Activated T-helper 1 cell treated with anti-CD3 and anti-CD28 coated beads, Interleukin-12 subunit alpha, Interleukin-12 subunit beta, Interleukin-2, Interleukin-4 antibody, amounts not matched to agents 30 ng/mL and 10 ng/mL and 1 ng/mL, durations not matched to agents 14 hours and 24 hours and 36 hours (primary cell): ENCODE measurements at places on chromosomes 4 and X. TPM values are rescaled to one million over a fixed set of nuclear protein-coding genes. Genes with fewer than 3 reads are reported as not detected.

GRCh38 chr4:140212646-140213045 is 58.7 kb upstream of the MAML3 start:
- no peak for DNase-seq

GRCh38 chrX:17616936-17617335 is 120.4 kb upstream of the SCML1 start:
- DNase-seq = no peak

PABPC1L2A gene
- total RNA-seq = not detected in 2 replicates

PABPC5 gene
- not detected in 2 replicates for total RNA-seq

DNA sequence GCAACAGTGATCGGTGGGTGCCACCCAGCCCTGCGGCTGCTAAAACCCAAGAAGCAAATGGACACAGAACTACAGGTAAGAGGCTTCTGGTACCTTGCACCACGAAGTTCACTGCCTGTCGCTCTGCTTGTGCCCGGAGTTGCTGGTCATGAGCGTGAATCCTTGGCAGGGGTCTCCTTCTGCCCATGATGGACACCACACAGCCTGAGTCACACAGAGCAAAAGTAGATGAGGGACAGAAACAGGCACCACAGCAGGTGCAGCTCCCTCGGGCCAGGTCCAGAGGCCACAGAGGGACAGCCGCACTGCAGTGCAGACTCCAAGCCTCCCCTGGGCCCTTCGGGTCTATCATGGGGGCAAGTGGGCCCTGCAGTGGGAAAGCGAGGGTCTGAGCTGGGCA is 22.4 kb downstream of the NAT8L start:
- DNase-seq = no peak

ASB5 gene
- not detected in 2 replicates for total RNA-seq

DNA sequence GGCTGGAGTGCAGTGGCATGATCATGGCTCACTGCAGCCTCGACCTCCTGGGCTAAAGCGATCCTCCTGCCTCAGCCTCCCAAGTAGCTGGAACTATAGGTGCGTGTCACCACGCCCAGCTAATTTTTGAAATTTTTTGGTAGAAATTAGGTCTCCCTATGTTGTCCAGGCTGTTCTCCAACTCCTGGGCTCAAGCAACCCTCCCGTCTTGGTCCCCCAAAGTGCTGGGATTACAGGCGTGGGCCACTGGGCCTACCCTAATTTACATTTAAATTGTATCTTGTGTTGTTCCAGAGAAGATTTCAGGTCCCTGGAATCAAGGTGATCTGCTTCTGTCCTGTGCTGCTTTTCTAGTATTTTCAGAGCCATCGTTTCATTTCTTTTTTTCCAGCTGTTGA is 1.2 kb upstream of the LRPAP1 start:
- no peak for DNase-seq

- DNase-seq = no peak
Measured at GRCh38 chr4:41572956-41573355, 35.0 kb downstream of the LIMCH1 start.

DNA sequence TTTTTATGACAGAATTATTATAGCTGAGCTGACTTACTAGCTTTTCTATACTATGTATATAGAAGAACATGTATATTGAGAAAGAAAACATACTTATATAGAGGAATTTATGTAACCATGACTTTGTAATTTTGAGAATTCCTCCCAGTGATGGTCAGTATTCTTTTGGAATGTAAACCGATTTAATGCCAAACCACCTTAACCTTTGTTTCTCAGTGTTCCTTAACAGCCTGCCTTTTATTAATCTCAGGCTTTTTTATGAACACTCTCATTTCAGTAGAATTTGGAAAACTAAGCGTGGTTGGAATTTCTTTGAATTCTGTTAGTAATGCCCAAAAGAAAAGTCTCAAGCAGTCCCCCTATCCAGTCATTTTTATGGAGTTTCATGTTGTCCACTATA is 47.0 kb downstream of the MOSPD2 start:
- no peak for DNase-seq

DNA sequence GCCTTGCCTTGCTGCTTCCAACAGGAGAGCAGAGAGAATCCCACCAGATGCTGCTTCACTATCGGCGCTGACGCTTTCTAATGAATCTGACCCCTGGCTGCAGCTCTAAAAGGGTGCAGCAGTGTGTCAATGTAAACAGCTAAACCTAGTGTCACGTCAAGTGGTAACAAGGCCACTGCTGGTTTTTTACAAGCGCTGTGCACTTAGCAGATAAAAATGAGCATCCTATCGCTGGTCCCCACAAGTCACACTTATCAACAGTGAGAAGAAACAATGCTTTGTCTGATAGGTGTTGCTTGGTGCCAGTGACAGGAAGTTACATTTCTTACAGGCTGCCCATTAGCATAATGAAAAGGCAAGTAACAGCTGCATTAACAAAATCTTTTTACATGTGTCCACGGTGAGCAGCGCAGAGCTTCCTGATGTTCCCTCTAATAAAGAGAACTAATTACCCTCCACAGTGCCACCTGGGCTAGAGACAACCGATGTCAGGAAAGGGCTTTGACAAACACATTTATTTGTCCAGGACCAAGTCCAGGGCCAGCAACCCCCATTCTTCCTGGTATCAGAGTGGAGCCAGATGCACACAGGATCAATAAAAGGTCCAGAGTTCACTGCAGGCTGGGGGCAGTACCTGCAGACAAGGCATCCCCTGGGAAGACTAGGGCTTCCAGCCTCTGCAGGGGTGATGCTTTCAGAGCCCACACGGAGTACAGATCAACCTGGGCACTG is 176.0 kb downstream of the MGST2 start:
- DNase-seq = no peak

- no peak for DNase-seq
Measured at GRCh38 chrX:152632445-152633097, 5.1 kb upstream of the GABRQ start.

- no peak for DNase-seq
Measured at GRCh38 chr4:62243895-62244294, 1043.8 kb downstream of the ADGRL3 start.
